ENCODE measurements at places on chromosomes 12 and 14.

DNA sequence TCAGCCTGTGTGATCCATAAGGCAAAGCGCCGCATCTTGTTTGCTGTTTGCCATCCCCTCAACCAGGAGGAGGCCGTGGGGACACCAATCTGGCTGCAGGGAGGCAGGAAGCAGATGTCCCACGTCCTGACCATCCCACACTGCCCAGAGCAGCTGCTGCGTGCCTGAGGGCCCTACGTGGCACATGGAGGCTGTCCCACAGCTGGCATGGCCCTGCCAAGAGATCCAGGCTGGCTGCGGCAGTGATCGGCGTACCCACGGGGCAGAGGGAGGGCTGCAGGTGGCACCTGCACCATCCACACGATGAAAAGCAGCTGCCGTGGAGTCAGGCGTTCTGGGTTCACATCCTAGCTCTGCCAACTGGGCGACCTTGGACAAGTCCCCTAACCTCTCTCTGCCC, 42.0 kb downstream of the NCOR2 start:
- no peak for DNase-seq

GRCh38 chr14:74309125-74310022, 6.6 kb upstream of the ABCD4 start:
- no peak for DNase-seq

GRCh38 chr12:39095636-39096330, 190.4 kb upstream of the CPNE8 start:
- no peak for DNase-seq

GRCh38 chr14:59823179-59823578, 47.4 kb downstream of the RTN1 start:
- no peak for DNase-seq

DNA sequence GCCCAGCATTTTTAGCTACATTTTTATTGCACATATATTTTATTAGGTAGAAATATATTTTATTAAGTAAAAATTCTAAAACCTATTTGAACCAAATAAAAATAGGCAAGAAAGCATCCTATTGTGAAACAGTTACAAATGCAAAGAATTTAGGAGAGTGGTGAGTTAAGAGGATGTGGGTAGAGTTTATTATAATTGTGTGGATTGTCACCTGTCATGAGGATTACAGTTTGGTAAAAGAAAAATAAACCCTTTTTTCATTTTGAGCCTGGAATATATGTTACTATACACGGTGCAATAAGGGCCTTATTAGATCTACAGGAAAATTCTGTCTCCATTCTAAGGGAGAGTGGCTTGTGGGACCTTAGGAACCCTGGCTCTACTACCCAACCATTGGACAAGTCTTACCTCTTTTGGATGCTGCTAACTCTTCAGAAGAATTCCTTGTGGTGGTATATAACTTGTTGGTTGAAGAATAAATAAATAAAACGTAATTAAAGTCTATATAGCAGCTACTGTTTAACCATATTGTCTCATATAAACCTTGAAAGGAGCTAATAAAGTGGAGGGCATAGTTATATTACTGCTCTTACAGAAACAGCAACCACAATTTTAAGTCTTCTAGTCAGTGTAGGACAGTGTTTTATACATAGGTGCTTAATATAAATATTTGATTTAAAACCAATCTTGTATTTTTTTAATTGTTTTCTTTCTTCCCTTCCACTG, 67.8 kb downstream of the FGD4 start:
- no peak for DNase-seq

DNA sequence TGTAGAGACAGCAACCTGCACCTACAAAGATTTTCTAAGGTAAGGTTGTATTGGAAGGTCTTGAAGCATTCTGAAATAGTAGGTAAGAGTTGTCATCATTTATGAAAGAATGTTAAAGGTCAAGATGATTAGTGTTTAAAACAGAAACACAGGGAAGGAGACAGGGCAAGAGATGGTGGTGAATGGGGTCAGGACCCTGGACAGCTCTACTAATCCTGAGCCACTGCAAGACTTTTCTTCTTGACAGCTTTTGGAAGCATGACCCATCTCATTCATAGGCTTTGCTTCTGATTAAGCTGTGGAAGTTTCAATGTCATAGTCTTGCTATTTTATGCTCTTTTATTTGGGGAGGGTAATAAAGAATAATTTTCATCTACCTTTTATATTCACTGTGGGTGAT, 75.5 kb upstream of the CAND1 start:
- DNase-seq, result peak; percentile 28

- no peak for DNase-seq
These were observed 27.6 kb downstream of the TBC1D15 start for GRCh38 chr12:71867131-71867530.

GRCh38 chr14:99459481-99460100, 21.1 kb downstream of the SETD3 start:
- no peak for DNase-seq

GRCh38 chr12:57001448-57001906, 4.9 kb downstream of the ZBTB39 start:
- DNase-seq, result peak; percentile 26

- DNase-seq, result no peak
These were observed 462.4 kb downstream of the TRHDE start for GRCh38 chr12:72734581-72734980.

DNA sequence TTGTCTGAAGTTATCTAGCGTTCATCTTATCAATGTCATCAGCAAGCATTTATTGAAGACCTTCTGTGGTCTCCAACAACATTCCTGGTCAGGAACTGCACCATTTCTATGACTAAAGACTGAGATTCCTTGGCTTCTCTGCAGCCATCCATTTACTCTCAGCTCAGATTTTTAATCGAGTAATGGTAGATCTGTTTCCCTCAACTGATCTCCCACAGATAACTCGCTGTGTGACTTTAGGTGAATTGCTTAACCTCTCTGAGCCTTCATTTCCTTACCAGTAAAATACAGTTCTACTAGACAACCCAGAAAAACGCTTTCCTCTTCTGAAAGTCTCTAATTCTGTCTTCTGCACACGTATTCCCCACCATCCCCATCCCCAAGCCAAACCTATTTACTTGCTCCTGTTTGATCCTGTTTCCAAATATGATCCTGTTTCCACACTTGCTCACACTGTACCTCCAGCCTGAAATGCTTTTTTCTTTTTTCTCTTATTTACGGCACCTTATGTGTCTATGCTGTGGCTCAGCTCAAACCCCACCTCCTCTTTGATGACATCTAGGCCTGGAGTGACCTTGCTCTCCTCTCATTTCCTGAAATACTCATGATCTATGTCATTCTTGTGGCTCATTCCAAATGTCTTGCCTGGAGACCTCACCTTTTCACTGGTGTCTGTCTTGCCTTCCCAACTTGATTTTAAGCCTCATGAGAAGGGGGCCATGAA, 21.8 kb downstream of the PLXNC1 start:
- no peak for DNase-seq

- DNase-seq, result no peak
These were observed 571.7 kb downstream of the RPS29 start for GRCh38 chr14:49014476-49014875.

DNA sequence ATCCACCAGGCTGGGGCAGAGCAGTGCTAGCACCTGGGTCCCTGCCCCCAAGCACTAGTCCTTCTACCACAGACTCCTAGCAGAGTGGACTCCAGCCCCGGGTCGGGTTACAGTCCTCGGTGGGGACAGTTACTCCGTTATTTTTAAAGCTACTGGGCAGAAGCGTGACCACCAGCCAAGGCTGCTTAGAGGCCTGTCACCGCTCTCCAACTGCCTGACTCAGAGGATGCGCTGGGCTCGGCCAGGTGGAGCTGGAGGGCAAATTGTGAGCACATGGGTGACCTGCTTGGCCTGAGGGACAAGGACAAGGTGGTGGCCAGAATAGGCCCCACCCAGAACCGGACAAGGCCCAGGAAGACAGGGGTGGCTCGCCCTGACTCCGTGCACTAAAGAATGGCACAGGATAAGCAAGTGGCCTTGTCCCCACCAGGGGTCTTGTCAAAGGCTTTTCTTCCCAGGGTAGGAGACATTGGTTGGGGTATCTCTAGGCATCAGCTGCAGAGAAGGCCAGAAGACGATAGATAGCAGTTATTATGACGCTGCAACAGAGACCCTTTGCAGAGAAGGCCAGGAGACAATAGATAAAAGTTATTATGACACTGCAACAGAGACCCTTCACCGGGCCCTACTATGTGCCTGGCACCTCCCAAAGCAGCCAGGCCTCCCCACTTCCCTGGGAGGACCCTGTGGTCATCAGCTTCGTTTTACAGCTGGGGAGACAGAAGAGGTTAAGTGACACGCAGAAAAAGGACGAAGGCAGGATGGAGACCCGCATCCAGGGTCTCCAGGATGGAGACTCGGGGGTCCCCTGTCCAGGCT, 1.6 kb downstream of the ABCB9 start:
- DNase-seq, result no peak

DNA sequence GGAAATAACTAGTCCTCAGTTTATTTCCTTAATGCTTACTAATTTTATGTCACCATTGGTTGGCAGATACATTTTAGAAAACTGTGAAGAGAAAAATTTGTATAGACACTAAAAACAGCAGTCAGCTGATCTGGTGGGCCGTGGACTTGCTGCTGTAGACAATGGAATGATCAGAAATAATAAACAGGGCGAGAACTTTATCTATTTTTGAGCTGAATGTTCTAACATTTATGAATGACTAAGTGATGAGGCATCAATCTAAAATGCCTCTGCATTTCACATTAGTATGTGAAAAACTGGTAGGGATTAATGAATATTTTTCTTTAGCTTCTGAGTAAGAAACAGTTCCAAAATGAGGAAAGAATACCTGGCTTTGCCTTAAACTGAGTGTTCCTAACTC, 24.8 kb upstream of the PKP2 start:
- no peak for DNase-seq

DNA sequence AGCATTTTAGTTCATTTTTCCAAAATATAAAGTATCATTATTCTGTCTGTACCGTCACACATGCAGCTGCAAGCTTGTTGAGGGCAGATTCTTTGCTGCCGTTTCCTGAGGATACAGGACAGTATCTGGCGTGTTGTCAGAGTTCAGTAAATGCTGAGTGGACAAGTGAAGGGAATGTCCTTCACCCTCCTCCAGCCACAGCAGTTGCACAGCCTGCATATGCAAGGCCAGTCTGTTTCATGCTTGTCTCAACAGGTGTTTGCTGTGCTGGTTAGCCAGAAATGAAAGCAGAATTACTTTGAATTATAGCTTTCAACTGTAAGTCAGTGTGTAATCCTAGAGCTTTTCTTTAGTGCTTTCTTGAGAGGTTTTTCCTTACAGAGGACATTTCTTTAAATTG, 36.5 kb downstream of the TDP1 start:
- no peak for DNase-seq

- DNase-seq, result peak; percentile 23
These were observed 93.8 kb downstream of the PTPRB start for GRCh38 chr12:70543444-70543843.

DNA sequence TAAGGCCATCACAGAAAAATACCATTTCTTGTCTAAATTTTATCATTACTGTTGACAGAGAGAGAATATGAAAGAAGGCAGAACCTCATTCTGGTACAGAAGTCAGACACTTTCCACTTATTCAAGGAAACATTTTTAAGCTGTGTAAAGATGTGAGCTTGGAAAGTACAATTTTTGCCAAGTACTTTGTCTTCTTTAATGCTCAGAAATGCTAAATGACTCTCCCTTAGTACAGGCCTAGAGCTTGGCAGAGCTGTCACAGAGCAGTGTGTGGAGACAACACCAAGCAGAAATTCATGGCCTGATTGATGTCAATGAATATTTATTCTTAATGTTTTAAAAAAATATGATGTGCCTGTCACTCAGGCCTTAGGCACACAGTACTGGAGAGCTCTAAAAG, 20.7 kb downstream of the NT5DC3 start:
- no peak for DNase-seq

- no peak for DNase-seq
These were observed 100.5 kb downstream of the ALG10B start for GRCh38 chr12:38417101-38417500.

DNA sequence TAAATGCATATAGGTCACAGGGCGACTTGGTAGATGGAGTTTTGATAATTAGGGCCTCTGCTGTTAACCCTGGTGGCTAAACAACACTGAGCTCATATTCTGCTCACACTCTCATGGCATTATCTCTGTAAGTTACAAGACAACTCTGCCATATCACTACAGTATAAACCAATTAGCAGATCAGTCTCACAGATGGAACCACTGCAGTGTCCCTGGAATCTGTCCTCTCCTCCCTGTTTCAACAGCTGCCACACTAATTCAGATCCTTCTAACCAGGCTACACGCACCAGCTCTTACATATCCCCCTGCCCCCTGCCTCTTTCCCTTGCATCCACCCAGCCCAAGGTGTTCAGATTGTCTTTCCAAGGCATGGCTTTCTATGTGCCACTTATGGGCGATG, 161.0 kb upstream of the RMST start:
- no peak for DNase-seq

- DNase-seq, result no peak
These were observed 1.4 kb downstream of the AQP5 start for GRCh38 chr12:49962861-49963765.

- no peak for DNase-seq
These were observed 21.6 kb downstream of the ATF7 start for GRCh38 chr12:53604581-53604980.

GRCh38 chr12:50415899-50416479, 15.3 kb downstream of the LARP4 start:
- no peak for DNase-seq

DNA sequence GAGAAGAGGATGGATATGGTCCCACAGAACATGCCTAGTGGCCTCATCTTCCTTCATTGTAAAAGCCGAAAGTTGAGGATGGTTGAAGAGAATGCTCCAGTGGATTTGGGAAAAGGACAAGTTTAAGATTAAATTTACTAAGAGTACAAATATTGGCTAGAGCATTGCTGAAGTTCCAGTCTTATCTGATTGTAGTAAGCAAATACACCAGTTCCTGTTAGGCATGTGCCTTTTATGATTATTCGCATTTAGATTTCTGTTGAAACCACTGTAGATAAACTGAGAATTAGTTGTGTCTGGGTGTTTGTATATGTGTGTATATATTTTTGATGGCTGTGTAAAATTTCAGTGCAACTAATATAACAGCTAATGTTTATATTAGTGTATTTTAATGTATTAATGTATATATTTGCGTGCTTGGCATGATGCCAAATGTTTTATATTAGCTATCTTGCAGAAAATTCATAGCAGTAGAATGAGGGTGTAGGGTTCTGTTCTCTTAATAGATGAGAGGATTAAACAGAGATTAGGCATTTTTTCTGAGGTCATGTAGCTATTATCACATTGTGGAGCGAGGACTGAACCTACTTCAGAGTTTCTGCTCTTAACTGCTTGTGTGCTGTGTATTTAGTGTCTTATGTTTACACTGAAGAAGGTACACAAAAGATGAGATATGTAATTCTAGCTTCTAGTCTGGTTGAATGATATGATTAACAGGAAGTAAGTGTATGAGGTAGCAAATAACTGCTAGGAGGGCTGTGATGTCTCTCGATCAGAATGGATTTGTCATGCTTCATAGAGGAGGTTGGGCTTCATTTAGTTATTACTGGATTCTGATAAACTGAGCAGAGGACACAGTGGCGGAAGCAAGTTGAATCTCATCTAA, 21.1 kb downstream of the FKBP3 start:
- DNase-seq, result no peak

DNA sequence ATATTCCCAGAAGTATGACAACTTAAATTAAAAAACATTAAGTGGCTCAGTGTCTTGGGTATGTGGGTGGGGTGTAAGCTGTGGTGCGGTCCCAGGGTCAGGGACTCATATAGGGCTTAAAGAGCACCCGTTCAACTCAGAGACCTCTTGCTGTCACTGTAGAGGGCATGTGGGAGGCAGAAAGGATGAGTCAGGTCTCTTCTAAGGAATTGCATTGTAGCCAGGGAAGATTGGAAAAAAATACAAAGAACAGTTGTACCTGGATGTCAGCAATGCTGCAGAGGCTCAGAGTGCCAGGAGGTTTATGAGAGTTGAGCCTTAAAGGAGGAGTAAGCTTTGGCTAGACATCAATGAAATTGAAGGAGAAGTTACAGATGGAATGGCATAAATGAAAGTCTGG, 104.1 kb downstream of the MYRFL start:
- DNase-seq, result no peak
